Hematopoietic multipotent progenitor cell treated with erythropoietin and hydrocortisone succinate and interleukin-3 and kit ligand, for 6 days (in vitro differentiated cells): ENCODE measurements at places on chromosomes 11 and 22.
A peak's percentile ranks its signal among the peaks of the same experiment; 100 is the strongest.

- DNase-seq, result no peak
These were observed 555.6 kb upstream of the LARGE1 start for GRCh38 chr22:34475886-34476285.

- DNase-seq, result peak; percentile 67
These were observed 7.6 kb downstream of the AP2A2 start for GRCh38 chr11:933142-933851.

GRCh38 chr11:119880143-119880542 is 151.1 kb upstream of the NECTIN1 start:
- DNase-seq, result no peak

- no peak for DNase-seq
These were observed 5.6 kb downstream of the DERL3 start for GRCh38 chr22:23833017-23833751.

DNA sequence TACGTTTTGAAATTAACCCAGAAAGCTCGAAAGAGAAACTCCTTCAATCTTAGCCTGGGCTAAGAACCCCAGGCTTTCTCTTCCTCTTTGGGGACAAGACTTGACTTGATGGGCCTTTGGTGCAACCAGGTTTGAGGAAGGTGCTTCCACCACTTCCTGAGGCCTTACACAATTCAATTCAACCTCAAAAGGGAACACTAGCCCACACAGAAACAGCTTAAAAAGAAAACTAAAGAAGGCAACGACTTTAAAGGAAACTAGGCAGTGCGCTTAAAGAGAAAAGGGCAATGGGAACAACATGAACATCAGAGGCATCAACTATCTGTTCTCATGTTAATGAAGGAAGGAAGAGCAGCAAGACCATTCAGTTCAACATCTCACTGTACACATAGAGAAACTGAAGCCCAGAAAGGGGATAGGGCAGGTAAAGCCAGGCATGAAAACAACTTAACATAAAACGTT is 24.8 kb downstream of the PAK1 start:
- DNase-seq, result peak; percentile 45

GRCh38 chr11:76588455-76589325 is 81.9 kb downstream of the LRRC32 start:
- DNase-seq, result peak; percentile 63

GRCh38 chr22:48944433-48944750 is 883.3 kb downstream of the BRD1 start:
- DNase-seq, result no peak

- peak; percentile 89 for DNase-seq
These were observed 444 bp upstream of the TSKU start for GRCh38 chr11:76782531-76783293.

- no peak for DNase-seq
These were observed 6.8 kb upstream of the POLR3H start for GRCh38 chr22:41550952-41551491.

DNA sequence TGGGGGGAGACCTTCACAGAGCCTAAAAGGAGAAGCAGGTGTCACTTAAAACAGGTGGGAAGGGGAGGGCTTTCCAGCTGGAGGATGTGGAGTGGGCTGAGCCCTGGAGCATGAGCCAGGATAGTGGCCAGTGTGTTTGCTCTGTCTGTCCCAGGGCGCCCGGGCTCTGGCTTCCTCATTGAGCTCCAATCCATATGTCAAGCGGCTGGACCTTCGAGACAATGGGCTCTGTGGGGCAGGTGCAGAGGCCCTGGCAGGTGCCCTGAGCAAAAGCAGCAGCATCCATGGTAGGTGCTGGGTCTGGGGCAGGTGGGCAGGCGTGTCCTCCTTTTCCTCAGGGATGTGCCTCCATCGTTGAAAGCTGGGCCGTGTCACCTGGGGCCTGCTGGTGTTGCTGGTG is 2.0 kb downstream of the LRRC74B start:
- no peak for DNase-seq

- no peak for DNase-seq
These were observed 125.1 kb downstream of the TRIM44 start for GRCh38 chr11:35787626-35788025.

DNA sequence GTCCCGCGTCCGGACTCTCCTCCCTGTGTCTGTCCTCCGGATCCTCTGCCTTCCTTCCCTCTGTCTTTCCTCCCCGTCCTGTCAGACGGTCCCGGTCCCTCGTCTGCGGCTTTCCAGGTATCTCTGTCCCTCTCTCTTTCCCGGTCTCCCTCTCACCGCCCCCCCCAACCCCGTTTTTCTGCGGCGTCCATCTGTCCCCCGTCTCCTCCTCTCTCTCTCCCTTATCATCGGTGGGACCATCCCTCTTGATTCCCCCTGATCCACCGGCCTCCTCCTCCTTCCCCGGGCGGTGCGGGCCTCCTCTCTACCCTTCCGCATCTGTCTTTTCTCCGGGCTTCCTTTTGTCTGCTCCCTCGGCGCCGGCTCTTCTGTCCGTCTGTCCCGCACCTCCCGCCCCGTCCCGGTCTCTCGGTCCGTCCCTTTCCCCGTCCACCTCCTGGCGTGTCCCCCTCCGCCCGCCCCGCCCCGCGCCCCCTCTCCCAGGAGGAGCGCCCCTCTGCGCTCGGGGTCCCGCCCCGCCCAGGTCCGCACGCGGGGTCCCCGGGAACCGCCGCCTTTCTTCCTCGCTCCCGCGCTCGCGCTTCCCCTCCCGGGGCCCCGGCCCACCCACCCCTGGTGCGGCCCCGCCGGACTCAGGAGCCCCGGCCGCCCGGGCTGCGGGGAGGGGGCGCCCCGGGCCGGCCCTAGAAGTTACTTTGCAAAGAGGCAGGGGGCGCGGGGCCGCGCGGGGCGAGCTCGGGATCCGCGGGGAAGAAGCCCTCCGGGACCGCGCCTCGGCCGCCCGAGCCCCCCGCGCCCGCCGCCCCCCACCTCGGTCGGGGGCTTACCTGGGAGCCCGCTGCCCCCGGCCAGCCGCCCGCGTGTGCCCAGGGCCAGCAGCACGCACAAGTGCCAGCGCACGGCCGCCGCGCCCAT is 568 bp downstream of the SCUBE1 start:
- peak; percentile 17 for DNase-seq

DNA sequence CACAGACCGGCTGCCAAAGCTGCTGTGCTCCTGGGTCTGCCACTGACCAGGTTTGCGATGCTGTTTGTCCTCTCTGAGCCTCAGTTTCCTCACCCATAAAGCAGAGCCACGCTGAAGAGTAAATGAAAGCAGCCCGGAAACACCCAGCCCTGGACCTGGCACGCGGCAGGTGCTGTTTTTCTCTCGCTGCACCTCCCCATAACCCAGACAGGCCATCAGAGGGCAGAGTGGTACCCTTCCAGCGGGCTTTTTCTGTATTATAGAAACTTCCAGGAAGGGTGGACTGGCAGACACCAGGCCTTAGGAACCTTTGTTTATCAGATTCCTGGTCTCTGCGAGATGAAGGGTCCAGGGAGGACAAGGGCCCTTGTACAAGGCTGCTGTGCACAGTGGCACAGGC is 17.9 kb upstream of the FGF19 start:
- DNase-seq, result no peak

DNA sequence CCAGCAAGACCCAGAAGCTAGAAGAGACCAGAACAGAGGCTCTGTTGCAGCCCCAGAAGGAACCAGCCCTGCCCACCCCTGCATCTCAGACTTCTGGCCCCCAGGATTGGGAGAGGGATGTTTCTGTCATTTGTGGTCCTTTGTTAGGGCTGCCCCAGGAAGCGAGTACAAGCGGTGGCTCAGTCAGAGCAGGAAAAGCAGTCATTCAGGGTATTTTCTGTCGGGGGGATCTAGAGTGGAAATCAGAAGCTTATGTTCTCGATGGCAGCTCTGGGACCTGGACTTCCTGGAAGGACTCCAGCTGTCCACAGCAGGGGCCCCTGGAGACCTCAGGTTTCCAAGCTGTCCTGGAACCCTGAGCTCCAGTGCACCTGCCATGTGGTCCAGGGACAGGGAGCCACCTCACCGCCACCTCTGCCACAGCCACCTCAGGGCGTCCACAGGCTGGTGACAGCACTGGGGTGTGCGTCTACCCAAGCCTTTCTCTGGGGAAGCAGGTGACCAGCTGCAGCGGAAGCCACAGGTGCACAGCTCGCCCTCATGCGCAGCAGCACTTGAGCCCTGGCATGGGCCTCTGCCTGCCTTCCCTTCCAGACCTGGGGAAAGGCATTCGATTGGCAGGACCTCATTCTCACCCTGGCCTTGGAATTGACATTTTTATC is 2.6 kb downstream of the KRTAP5-5 start:
- DNase-seq, result no peak

- DNase-seq, result peak; percentile 76
These were observed 23.6 kb upstream of the ETS1 start for GRCh38 chr11:128610721-128611617.

- DNase-seq, result peak; percentile 82
These were observed 42.2 kb upstream of the INCENP start for GRCh38 chr11:62081378-62082291.

- peak; percentile 75 for DNase-seq
These were observed 20.3 kb upstream of the YPEL1 start for GRCh38 chr22:21755851-21756284.

- no peak for DNase-seq
These were observed 4.5 kb downstream of the SNU13 start for GRCh38 chr22:41684194-41684593.
